ENCODE measurements at places on chromosomes 6 and 20.
A peak's percentile ranks its signal among the peaks of the same experiment; 100 is the strongest.

DNA sequence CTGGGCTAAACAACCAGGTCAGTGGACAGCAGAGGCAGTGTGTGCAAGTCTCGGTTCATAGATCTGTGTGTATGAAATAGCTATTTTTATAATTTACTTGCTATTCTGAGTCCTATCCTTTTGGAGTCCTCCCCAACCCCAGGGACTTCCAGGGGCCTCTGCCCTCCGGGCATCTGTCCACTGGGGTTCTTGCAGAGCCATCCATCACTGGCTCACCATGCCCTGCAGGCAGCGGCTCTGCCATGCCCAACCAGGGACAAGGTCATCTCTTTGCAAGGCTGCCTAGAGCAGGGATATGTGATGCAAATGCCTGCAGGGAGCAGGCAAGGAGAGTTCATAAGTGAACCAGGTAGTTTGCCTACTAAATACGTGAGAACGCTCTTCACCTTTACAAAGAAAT is 10.5 kb upstream of the BEND3 start:
- no peak for ATAC-seq

DNA sequence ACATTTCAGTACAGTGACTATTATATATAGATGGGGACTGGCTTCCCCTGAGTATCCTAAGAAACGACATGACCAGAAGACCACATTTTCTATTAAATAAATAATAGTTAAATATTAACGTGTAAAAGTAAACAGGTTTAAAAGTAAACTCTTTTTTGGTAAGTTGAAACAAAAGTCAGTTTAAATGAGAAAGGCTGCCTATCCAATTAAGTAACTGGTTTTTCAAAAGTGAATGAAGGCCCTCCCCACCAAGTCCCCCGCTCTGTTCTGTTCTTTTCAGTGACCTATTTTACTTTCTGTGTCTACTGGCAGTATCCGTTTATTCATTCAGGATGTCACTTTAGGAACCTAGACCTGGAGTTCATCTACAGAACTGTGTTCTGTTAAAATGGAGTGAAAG is 32.0 kb downstream of the QKI start:
- ATAC-seq: no peak

DNA sequence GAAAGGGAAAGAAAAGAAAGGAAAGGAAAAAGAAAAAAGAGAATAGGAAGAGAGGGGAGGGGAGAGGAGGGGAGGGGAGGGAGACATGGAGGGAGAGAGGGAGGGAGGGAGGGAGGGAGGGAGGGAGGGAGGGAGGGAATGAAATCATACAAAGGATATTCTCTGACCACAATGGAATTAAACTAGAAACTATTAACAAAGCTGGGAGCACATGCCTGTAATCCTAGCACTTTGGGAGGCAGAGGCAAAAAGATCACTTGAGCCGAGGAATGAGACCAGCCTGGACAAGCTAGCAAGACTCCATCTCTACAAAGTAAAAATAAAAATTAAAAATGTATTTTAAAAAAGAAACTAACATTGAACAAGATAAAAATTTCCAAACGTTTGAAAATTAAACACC is 62.8 kb downstream of the ILRUN start:
- ATAC-seq: no peak

GRCh38 chr6:2240961-2241360 is 4.4 kb downstream of the GMDS start:
- no peak for ATAC-seq

- ATAC-seq: no peak
Measured at GRCh38 chr20:38093641-38094077, 60.1 kb downstream of the RPRD1B start.

DNA sequence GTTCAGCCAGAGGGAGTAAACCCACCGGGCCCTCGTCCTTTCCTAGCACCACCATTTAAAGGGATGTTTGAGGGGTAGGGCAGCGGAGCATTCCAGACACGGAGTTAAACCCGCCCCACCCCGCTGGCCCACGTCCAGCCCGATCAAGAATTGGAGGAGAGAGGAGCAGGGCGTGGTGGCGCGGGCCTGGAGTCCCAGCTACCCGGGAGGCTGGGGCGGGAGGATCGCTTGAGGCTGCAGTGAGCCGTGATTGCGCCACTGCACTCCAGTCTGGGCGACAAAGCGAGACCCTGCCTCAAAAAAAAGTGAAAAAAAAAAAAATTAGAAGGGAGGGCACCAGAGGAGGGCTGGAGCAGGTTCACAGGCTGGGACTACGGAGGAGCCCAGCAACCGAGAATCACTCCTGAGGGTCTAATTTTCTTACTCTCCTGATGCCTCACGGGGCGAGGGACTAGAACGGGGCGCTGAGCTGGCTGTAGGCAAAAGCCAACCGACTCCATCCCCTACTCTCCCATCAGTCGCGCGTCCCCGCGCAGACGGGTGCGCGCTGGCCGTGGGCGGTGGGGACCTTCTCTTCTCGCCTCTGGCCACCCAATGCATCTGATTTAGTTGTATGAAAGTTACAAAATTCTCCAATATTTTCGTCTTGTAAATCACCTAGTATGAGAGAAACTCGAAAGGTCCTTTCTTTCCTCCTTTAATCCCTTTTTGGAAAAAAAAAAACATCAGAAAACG is 6.1 kb upstream of the HSPA1B start:
- ATAC-seq: peak; percentile 27

- no peak for ATAC-seq
Measured at GRCh38 chr20:59992526-59993084, 34.4 kb downstream of the CDH26 start.

GRCh38 chr20:51446230-51446629 is 96.3 kb downstream of the NFATC2 start:
- no peak for ATAC-seq

GRCh38 chr6:723540-723939 is 30.6 kb upstream of the EXOC2 start:
- ATAC-seq: no peak

- no peak for ATAC-seq
Measured at GRCh38 chr6:54194067-54194466, 82.8 kb downstream of the MLIP start.

GRCh38 chr20:60729135-60729900 is 522.7 kb upstream of the CDH4 start:
- no peak for ATAC-seq

- peak; percentile 84 for ATAC-seq
Measured at GRCh38 chr6:129889580-129889979, 28.5 kb upstream of the TMEM244 start.

DNA sequence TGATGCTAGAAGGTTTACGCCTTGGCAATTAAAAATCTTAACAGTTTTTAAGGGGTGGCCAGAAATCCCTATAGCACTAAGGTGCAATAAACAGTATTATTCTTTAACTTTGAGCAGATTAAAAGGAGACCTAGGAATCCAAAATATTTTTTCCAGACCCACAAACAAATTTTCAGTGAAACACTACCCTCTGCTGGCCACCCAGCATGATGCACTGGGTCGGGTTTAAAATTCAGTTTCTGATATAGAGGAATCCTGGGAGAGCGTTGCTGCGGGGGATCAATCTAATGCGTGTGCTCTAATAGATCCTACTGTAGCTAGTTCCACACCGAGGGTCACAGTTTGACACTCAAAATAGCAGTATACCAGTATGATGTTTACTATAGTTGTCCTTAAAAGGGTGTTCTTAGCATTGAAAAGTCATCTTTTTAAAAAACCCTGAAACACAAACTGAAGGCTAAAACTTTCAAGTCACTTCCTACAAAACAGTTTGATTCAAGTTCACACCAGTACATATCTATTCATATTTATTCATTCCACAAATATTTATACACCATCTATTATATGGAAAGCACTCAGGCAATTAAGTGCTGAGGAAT is 10.2 kb downstream of the UBE3D start:
- no peak for ATAC-seq

DNA sequence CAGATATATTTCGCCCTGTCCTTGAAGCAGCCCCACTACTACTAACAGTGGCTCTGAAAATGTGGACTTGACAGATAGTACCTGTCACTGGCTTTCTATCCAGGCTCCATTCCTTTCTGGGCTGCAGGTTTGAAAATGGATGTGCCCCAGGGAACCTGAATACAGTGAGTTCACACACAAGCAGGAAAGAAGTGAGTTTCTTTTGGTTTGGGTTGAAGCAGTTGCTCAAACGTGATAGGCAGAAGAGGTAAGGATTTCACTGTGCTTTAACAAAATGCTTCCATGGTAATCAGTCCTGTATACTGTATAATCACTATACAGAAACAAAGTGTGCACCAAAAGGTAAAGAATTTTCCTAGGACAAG is 382.9 kb downstream of the PRKN start:
- no peak for ATAC-seq

- no peak for ATAC-seq
Measured at GRCh38 chr6:20853828-20854227, 319.6 kb downstream of the CDKAL1 start.

DNA sequence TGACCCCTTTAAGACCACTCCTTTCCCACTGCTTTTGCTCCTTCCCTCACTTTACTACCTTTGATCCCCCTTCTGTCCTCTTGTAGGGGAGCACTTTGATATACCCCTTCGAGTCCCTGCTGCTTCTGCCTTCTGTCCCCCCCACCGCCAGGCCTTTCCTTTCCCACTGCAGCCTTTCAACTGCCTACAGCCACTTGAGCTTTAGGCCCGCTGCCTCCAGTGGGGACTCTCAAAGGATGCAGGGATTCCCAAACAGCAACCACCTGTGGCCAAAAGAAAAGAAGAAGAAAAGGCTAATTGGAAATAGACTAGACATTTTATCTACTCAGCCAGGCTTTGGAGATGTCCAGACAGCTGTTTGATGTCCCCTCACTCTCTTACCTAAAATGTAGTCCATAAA is 77.0 kb upstream of the DTNBP1 start:
- ATAC-seq: no peak

DNA sequence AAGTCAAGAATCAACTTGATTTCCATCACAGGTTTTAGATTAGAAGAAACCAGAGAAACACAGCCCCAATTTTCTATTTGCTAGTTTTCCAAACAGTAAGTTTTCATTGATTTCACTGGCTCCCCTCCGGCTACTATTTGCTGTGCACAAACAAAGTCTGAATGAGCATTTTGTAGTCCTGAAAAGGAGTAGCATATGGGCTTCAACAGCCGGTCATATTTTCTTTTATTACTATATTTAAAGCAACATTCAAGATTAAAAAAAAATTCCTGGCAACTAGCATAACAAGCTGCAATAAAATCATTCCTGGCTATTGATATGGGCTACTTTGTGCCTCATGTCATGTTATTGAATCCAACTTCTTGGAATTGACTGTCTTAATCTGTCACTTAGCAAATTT is 48.3 kb downstream of the CARMIL1 start:
- no peak for ATAC-seq

GRCh38 chr20:38084425-38084951 is 50.9 kb downstream of the RPRD1B start:
- no peak for ATAC-seq

GRCh38 chr6:98056955-98057354 is 773.9 kb upstream of the MMS22L start:
- ATAC-seq: no peak

GRCh38 chr6:118580585-118581419 is 32.7 kb downstream of the PLN start:
- ATAC-seq: no peak

GRCh38 chr20:55099251-55099650 is 623.9 kb downstream of the DOK5 start:
- no peak for ATAC-seq

DNA sequence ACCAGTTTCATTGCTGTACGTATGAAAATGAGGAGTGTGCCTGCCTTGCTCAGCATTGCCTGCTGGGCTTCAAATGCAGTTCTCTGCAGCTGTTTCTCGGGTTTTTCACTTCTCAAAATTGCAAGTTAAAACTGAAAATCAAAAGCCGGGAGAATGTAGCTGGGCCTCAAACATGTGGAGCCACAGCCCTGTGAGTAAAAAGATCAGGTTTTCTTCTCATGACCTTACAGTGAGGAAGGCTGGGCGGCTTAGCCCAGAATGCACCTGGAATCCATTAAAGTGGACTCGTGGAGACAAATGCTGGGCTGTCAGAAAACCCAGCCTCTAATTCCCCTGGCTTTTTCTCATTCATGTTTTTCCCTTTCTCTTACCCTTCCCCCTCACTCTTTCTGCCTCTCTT is 34.4 kb downstream of the DSE start:
- ATAC-seq: no peak

GRCh38 chr6:29626948-29627754 is 5.8 kb downstream of the GABBR1 start:
- ATAC-seq: no peak

- ATAC-seq: no peak
Measured at GRCh38 chr6:46327779-46328178, 157.0 kb upstream of the ENPP5 start.

- no peak for ATAC-seq
Measured at GRCh38 chr6:146389740-146390139, 153.9 kb upstream of the RAB32 start.

GRCh38 chr20:58695895-58696375 is 3.3 kb downstream of the NPEPL1 start:
- ATAC-seq: no peak

DNA sequence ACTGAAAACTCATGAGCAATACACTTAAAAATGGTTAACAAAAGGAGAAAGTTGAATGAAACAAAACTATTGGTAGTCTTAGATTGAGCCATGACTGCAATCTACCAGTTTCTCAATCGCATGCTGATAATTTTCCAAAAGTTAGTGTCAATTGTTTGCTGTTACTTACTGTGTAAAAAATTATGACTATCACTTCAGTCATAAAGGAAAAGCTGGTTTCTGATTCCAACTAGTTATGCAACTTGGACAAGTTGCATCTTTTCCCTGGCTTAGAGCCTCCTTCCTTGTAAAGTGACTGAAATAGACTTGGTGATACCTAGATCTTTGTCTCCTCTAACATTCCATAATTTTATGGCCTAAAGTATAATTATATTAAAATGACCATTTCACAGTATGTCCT is 88.3 kb upstream of the PAK5 start:
- no peak for ATAC-seq

DNA sequence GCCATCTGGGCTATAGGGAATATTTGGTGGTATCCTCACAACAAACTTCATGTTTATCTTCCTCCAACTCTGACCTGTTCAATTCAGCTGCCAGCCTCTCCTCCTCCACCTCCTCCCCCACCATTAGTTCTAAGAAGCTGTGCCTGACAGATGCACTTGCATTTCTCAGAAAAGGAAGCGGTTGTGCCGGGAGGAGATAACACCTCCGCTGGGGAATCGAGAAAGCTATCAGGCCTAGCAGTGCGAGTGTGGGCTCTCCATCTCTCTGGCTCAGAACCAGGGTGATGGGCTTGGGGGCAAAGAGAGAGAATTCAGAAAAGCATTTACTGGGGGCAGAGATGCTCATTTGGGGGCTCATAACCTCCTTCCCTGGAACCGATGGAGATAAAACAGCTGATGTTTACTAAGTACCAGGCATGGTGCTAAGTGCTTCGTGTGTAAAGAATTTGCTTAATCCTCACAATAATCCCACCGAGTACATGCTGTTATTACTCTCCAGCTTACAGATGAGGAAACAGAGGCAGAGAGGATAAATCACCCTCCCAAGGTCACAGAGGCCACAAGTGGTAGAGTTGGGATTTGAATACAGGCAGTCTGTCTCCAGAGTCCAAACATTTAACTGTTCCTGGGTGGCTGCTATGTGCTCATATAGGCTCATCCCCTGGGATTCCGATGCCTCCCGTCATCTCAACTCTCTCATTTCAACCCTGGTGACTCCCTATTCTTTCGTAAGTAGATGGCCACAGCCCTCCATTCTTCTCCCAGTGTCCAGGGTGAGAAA is 38.3 kb downstream of the COX4I2 start:
- peak; percentile 70 for ATAC-seq

GRCh38 chr20:43576108-43576507 is 14.6 kb upstream of the IFT52 start:
- no peak for ATAC-seq

- peak; percentile 59 for ATAC-seq
Measured at GRCh38 chr6:156978948-156979347, 201.8 kb downstream of the ARID1B start.

GRCh38 chr6:142784344-142784743 is 160.6 kb downstream of the HIVEP2 start:
- ATAC-seq: peak; percentile 93

Data from activated CD4-positive, CD25-positive, alpha-beta regulatory T cell treated with anti-CD3 and anti-CD28 coated beads, Interleukin-2, amount 50 U/mL, for 24 hours (primary cell).